CD4-positive, alpha-beta T cell treated with Interleukin-17A for 1 hour (primary cell): ENCODE measurements at places on chromosomes 1 and 21.

GRCh38 chr1:156549831-156550230 lies 22.5 kb downstream of the IQGAP3 start:
- no peak for DNase-seq

GRCh38 chr1:152699746-152700145 lies 1.6 kb downstream of the LCE2A start:
- DNase-seq: no peak

DNA sequence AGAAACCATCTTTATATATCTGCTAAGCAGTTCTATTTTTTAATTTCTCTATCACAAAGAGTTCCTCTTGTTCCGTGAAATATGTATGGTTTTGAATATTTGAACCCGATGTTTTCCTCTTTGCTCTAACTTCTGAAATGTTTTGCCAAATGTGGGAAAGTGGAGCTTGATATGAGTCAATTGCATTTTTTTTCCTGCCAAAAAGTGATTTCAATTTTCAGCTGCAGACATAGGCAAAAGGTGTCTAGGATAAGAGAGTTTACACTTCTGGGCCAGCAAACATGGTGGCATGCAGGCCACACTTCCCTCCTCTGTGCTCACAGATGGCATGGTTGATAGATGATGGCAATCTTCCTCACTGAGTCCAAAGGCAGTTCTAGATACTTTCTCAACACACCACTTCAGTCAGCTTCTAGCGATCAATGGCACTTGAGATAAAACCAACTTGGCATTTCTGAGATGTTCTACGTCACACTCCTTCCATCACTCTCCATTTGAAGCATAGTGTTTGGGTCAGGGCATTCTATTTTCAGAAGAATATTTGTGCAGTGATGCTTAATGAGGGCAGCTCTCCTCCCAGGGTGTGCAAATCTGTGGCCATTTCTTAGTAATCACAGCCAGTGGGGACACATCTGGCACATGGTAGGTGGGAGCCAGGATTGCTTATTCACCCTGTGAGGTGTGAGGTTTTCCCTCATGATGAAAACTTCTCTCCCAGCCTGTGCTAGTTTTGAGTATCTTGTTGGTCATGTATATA lies 54.4 kb upstream of the SCAF4 start:
- DNase-seq: no peak

- DNase-seq: no peak
Measured at GRCh38 chr21:32457360-32457840, 44.9 kb downstream of the EVA1C start.

DNA sequence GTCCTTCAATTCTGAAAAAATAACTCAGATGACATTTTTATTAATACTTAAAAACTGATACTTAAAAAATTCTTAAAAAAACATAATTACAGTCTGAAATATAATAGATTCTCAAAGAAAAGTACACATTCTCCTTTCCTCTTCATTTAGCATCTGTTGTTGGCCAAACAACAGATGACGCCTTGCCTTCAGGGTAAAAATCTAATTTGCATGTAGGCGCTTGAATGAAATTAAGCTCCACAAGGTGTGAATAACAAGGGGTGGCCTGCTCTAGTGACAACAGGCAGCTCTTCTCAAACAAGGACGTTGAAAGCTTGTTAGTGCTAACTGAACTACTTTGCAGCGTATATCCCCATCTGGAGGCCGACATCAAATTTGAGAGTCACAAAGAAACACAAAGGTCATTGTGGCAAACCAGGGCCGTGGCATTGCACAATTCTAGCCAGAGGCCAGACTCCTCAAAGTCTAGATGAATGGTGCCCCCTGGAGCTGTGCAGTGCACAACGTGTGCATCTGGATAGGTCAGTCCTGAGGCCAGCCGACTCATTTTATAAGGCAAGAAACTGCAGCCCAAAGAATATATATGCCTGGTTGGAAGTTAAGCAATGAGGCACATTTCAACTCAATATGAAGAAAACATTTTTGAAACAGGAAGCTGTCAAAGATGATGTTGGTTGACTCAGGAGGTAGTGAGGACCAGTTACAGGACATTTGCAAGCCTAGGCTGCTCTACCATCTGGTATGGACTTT lies 459.2 kb upstream of the RUNX1 start:
- DNase-seq: peak; percentile 16

DNA sequence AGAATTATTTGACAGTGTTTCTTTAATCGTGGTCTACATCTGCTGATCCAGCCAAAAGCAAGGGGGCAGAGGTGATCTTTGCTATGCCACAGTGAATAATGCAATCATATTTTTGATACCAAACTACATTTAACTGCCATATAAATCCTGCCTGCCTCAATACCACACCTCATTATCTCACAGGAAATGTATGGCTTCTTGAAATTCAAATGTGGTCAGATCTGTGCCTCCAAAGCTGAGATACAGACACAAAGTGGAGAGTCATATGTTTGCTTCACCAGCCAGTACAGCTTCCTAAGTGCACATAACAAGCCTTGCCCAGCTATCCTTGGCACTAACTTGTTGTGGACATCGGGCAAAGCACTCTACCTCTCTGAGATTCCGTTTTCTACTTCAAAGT lies 250.0 kb upstream of the NFIA start:
- DNase-seq: no peak

GRCh38 chr1:225378880-225379279 lies 49.0 kb downstream of the LBR start:
- DNase-seq: no peak

GRCh38 chr1:221294242-221294641 lies 415.0 kb downstream of the HLX start:
- no peak for DNase-seq

DNA sequence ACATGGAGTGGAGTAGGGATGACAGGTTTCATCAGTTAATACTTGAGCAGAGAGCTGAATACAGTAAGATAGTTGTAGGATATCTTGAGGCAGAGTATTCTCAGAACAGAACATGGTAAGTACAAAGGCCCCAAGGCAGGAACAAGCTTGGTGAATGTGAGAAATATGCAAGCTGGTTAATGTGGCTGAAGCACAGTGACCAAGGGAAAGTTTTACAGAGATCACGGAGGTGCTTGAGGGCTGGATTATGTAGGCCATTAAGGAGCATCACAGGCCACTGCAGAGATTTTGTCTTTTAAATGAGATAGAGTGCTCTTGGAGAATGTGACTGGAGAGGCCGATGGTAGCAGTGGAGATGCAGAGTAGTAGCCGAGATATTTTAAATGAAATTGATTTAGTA lies 54.0 kb upstream of the BOLA1 start:
- peak; percentile 25 for DNase-seq

- no peak for DNase-seq
Measured at GRCh38 chr1:12202190-12202497, 27.7 kb upstream of the VPS13D start.

DNA sequence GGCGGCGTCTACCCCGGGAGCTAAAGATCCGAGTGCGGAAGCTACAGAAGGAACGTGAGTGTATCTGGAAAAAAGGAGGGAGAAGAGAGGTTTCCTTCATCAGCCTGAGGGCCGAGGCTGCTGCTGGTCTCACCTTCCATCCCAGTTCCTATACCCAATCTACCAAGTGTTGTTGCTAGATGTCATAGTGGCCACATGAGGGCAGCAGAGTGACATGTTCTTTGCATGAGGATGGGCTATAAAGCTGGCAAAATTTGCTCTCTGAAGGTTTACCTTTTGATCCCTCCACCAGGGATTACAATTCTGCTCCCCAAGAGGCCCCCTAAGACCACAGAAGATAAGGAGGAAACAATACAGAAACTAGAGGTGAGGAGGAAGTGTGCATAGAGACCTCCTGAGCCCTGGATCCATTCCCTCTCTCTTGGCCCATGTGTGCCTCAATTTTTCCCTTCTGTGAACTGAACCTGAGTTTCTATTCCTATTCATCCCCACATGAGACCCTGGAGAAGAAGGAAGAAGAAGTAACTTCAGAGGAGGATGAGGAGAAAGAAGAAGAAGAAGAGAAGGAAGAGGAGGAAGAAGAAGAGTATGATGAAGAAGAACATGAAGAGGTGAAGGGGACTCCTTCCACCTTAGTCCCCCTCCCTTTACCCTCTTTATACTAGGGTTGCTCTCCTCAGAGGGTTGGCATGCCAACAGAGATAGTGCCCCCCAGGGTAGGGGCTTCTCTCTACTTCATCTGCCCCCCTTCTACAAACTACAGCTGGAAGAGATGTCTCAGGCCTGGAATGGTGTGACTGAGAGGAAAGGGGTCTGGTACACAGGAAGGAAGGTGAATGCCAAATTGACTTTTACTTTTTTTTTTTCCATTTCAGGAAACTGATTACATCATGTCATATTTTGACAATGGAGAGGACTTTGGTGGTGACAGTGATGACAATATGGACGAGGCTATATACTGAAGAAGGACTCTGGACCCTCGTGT lies 13.3 kb downstream of the POLR3GL start:
- peak; percentile 89 for DNase-seq
